Neural progenitor cell (in vitro differentiated cells): ENCODE measurements at places on chromosomes 7 and 10. TPM values are rescaled to one million over a fixed set of nuclear protein-coding genes. Genes with fewer than 3 reads are reported as not detected.

The GNGT1 gene
- 0.06 TPM in 1 of 2 replicates, not detected in the other for total RNA-seq

The FAM237B gene
- not detected in 2 replicates for total RNA-seq

- H3K36me3 ChIP-seq = no peaks in the 10 kb centered on the region
- no peaks in the 10 kb centered on the region for H3K4me1 ChIP-seq
- H3K27ac ChIP-seq = peak within 1 kb of the TSS; percentile 22
- no peaks in the 10 kb centered on the region for H3K27me3 ChIP-seq
- H3K4me3 ChIP-seq = no peak within 1 kb of the TSS
- peak; percentile 28 for DNase-seq
Measured at GRCh38 chr7:15561835-15562234, at the start of gene AGMO. TSS of gene AGMO (minus strand) at chr7:15562015.

GRCh38 chr10:32795598-32796183 is 162.3 kb downstream of the ITGB1 start:
- no peaks in the 10 kb centered on the region for H3K27me3 ChIP-seq
- H3K4me1 ChIP-seq = no peaks in the 10 kb centered on the region
- H3K27ac ChIP-seq = no peak overlapping the region
- no peaks in the 10 kb centered on the region for H3K36me3 ChIP-seq

- no peak overlapping the region for H3K27ac ChIP-seq
- H3K4me3 ChIP-seq = no peak overlapping the region
- H3K27me3 ChIP-seq = no peaks in the 10 kb centered on the region
- H3K4me1 ChIP-seq = no peaks in the 10 kb centered on the region
Measured at GRCh38 chr10:74113546-74113945, 37.1 kb downstream of the AP3M1 start.

The PRTFDC1 gene
- 26.4 and 37.7 TPM in 2 replicates for total RNA-seq

DNA sequence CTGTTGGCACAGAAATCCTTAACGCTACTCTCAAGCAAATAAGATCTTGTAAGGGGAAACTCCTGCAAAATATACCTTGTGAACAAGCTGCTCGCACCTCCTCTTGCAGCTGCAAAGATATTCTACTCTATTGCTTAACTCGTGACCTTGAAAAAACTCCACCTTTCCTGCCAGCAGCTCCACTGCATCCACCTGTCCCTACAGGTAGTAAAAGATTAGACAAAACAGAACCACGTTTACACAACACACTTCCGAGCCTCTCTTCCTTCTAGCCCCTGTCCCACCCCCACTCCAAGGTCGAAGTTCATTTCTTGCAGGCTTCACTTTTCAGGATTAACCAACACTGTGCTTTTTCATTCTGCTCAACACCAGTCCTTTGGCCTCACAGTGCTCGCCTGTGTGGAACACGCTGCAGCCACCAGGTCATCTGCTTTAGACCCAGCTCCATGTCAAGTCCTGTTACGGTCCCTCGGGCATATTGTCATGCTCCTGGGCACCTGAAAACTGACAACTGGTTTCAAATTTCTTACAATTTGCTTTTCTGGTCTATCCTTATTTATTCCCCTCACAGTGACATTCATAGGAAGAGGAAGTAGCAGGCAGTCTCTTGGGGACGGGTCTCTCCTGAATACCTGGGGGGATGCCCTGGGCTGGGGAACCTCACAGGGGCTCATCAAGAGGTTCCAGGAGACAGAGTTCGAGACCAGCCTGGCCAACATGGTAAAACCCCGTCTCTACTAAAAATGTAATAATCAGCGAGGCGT is 165.8 kb upstream of the KLF14 start:
- peaks cover 26% of the 10 kb centered on the region for H3K4me1 ChIP-seq
- no peak overlapping the region for H3K4me3 ChIP-seq
- no peaks in the 10 kb centered on the region for H3K27me3 ChIP-seq
- no peak for DNase-seq
- no peak overlapping the region for H3K27ac ChIP-seq
- no peaks in the 10 kb centered on the region for H3K36me3 ChIP-seq

GRCh38 chr7:55120501-55121198 is 101.8 kb downstream of the EGFR start:
- no peaks in the 10 kb centered on the region for H3K36me3 ChIP-seq
- H3K4me1 ChIP-seq = no peaks in the 10 kb centered on the region
- no peak overlapping the region for H3K4me3 ChIP-seq

The CALN1 gene
- 1.9 and 3.1 TPM in 2 replicates for total RNA-seq

- H3K27me3 ChIP-seq = peaks cover 64% of the 10 kb centered on the region
- no peak overlapping the region for H3K27ac ChIP-seq
- H3K4me3 ChIP-seq = no peak overlapping the region
- peaks cover 11% of the 10 kb centered on the region for H3K4me1 ChIP-seq
- DNase-seq = no peak
- H3K36me3 ChIP-seq = no peaks in the 10 kb centered on the region
Measured at GRCh38 chr10:71398976-71399375, 2.3 kb downstream of the CDH23 start.

GRCh38 chr7:106863274-106863997 is 1.6 kb upstream of the PIK3CG start:
- H3K4me1 ChIP-seq = no peaks in the 10 kb centered on the region
- no peak overlapping the region for H3K27ac ChIP-seq
- H3K4me3 ChIP-seq = no peak overlapping the region
- no peaks in the 10 kb centered on the region for H3K27me3 ChIP-seq
- DNase-seq = no peak
- no peaks in the 10 kb centered on the region for H3K36me3 ChIP-seq

DNA sequence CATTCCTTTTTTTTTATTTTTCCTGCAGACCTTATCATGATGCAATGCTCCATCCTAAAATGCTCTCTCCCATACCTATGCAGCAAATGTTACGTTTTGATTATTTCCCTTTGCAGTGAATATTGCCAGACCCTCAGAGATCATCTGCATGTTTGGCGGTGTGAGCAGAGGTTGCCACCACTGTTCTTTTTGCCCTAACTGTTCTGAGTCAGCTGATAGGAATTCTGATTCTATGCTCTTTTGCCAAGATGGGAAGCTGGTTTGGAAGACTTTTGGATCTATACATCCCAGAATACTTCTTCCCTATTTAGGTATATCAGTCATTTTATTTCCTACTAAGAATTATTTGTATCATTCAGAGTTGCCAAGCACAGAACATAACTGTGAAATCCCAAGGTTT is 130.5 kb downstream of the KLF6 start:
- DNase-seq = no peak
- peaks cover 25% of the 10 kb centered on the region for H3K4me1 ChIP-seq
- no peaks in the 10 kb centered on the region for H3K27me3 ChIP-seq
- H3K27ac ChIP-seq = no peak overlapping the region

GRCh38 chr7:149245744-149246143 is 6.3 kb downstream of the ZNF212 start:
- no peak overlapping the region for H3K4me3 ChIP-seq
- peaks cover 3% of the 10 kb centered on the region for H3K4me1 ChIP-seq
- no peak for DNase-seq

The LRRC61 gene
- 2.0 and 14.3 TPM in 2 replicates for total RNA-seq

The LRRC17 gene
- total RNA-seq = 4.3 and 4.6 TPM in 2 replicates

The ASB4 gene
- total RNA-seq = not detected in 2 replicates

DNA sequence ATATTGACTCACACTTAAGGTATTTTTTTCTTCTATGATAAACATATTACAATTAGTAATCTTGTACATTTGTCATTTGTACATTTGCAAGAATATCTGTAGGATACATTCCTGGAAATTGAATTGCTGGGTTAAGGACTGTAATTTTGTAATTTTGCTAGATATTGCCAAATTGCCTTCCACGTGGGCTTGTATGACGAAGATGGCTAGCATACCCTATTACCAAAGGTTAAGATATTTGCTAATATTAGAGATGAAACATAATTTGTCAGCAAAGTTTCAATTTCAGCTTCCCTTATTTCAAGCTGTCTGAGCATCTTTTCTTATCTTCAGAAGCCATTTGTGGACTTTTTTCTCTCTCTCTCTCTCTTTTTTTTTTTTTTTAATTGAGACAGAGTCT is 1.0 kb upstream of the LYZL2 start:
- H3K27me3 ChIP-seq = no peaks in the 10 kb centered on the region
- no peak overlapping the region for H3K27ac ChIP-seq
- no peak overlapping the region for H3K4me3 ChIP-seq
- no peak for DNase-seq
- no peaks in the 10 kb centered on the region for H3K36me3 ChIP-seq

- DNase-seq = no peak
Measured at GRCh38 chr7:127473409-127473808, 80.9 kb upstream of the ZNF800 start.

- H3K4me1 ChIP-seq = no peaks in the 10 kb centered on the region
- H3K27ac ChIP-seq = no peak overlapping the region
- no peak for DNase-seq
- H3K27me3 ChIP-seq = no peaks in the 10 kb centered on the region
- H3K36me3 ChIP-seq = no peaks in the 10 kb centered on the region
Measured at GRCh38 chr10:92208157-92208720, 82.6 kb downstream of the CPEB3 start.

- H3K4me1 ChIP-seq = peaks cover 23% of the 10 kb centered on the region
- H3K27ac ChIP-seq = no peak overlapping the region
- H3K27me3 ChIP-seq = no peaks in the 10 kb centered on the region
- H3K4me3 ChIP-seq = no peak overlapping the region
Measured at GRCh38 chr7:24843821-24844434, 86.7 kb upstream of the GSDME start.

The GPR158 gene
- total RNA-seq = 0.09 and 0.39 TPM in 2 replicates

The RSPH10B gene
- total RNA-seq = 0.11 and 0.56 TPM in 2 replicates

DNA sequence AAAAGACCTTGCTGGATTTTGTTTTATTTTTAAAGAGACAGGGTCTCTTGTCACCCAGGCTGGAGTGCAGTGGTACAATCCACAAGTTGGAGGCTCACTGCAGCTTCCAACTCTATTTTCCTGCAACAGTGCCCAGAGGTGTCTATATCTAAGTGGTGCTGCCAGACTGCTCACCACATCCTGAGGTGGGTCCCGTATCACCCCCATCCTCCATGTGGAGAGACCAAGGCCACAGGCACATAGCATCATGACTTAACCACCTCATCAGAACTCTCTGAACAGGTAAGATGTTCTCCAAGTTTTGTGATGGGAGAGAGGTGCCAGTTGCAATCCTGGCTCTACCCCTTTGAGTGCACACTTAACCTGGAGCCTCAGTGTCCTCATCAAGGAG is 98.2 kb downstream of the RNF216 start:
- no peak overlapping the region for H3K4me3 ChIP-seq
- H3K27me3 ChIP-seq = no peaks in the 10 kb centered on the region
- no peaks in the 10 kb centered on the region for H3K36me3 ChIP-seq
- H3K27ac ChIP-seq = no peak overlapping the region

The PURB gene
- 18.5 and 26.5 TPM in 2 replicates for total RNA-seq

DNA sequence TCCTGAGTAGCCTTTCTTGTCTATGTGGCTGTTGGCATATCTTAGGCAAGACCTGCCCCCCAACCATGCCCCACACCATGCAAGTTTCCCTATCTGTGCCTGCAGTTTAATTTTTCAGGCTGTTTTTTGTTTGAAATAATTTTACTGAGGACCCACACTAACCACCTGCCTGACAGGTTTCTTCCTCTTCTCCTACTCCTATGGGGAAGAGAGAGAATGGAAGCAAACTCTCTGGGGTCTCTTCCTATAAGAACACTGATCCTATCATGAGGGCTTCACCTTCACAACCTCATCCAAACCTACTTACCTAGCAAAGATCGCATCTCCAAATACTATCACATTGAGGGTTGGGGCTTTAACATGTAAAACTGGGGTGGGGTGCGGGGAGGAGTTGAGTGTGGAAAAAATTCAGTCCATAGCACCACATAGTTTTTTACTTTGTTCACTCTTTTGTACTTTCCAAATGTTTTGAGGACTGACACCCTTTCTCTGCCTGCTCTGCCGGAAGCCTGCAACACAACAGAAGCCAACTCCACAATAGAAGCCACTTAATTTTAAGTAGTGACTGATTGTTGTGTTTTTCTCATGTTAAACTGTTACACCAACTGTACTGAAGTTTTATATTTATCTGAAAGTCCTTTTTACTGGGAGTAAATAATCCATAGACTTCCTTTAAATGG is 67.2 kb upstream of the CSTF2T start:
- H3K4me1 ChIP-seq = no peaks in the 10 kb centered on the region
- no peak for DNase-seq
- no peaks in the 10 kb centered on the region for H3K27me3 ChIP-seq

The MPLKIP gene
- total RNA-seq = 48.4 and 87.2 TPM in 2 replicates

GRCh38 chr7:17185690-17186070 is 112.8 kb upstream of the AHR start:
- no peaks in the 10 kb centered on the region for H3K27me3 ChIP-seq
- no peaks in the 10 kb centered on the region for H3K4me1 ChIP-seq
- no peak overlapping the region for H3K27ac ChIP-seq
- no peak for DNase-seq

- H3K27ac ChIP-seq = no peak overlapping the region
- H3K4me3 ChIP-seq = no peak overlapping the region
- H3K4me1 ChIP-seq = no peaks in the 10 kb centered on the region
- DNase-seq = no peak
Measured at GRCh38 chr10:131860806-131861440, 39.9 kb upstream of the PPP2R2D start.

DNA sequence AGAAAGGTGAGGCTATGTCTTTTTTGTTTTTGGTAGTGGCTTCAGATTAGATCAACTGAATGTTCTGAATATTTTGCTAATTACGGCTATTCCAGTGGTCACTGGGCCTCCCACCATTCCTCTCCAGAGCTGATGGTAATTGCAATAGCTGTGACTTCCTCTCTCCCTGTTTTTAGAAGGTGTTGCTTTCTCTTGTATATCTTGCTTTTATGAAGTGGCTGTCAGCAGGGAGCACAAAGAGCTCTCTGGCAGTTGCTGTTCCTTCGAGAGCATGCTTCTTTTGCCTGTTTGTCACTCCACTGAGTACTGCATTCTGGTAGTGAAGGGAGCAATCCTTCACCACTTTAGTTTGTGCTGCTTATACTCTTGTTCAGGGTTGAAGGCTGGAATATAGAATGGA is 133.3 kb downstream of the EXOC4 start:
- peak; percentile 5 for DNase-seq
- H3K4me1 ChIP-seq = peaks cover 10% of the 10 kb centered on the region
- H3K27me3 ChIP-seq = no peaks in the 10 kb centered on the region
- H3K27ac ChIP-seq = no peak overlapping the region

DNA sequence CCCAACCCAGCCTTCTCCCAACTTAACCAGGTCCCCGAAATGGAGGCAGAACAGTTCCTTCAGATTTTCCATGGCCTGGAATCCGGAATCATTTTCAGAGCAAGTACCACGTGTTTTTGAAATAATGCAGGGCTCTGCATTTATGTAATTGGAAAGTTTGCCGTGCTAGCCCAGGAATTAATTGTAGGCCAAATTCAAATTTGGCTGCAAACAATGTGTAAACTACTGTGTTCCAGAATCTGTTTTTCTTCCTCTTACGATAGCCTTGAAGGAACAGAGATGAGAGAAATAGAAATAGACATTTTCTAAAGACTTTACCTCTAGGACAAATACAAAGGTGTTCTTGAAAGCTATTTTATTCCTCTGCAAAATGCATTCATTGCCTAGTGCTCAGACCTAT is 77.4 kb downstream of the FAM107B start:
- H3K27ac ChIP-seq = no peak overlapping the region
- DNase-seq = no peak
- H3K4me3 ChIP-seq = no peak overlapping the region
- H3K4me1 ChIP-seq = no peaks in the 10 kb centered on the region

DNA sequence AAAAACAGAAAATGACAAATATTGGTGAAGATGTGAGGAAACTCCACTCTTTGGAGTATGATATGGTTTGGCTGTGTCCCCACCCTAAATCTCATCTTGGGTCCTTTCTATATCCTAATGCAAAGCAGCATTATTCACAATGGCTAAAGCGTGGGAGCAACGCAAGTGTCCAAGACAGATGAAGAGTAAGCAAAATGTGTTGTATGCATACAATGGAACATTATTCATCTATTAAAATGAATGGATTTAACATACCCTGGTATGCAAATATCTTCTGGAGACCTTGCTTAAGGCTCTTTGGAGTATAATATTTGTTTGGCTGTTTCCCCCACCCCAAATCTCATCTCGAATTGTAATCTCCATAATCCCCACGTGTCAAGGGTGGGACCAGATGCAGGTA is 839.8 kb upstream of the POM121L12 start:
- H3K36me3 ChIP-seq = no peaks in the 10 kb centered on the region
- no peak overlapping the region for H3K4me3 ChIP-seq
- H3K27ac ChIP-seq = no peak overlapping the region
- H3K27me3 ChIP-seq = no peaks in the 10 kb centered on the region
- H3K4me1 ChIP-seq = no peaks in the 10 kb centered on the region

The OR9A2 gene
- total RNA-seq = not detected in 2 replicates
